ENCODE measurements at places on chromosomes 6 and 20.

DNA sequence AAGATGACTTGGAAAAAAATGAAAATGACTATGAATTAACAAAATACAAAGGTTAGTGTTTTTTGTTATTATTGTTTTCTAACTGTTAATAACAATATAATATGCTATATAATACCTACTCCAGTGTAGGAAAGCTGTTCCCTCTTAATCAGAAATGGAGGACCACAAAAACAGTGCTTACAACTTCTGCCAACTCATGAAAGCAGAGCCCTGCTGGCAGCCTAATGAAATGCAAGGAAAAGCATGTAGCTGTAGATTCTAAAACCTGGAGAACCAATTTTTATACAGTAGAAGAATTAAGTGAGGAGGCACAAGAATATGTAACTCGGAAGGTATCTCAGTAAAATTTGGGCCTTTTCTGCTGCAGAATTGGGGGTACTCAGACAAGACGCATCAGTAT lies 29.4 kb downstream of the PHIP start:
- no peak for DNase-seq

DNA sequence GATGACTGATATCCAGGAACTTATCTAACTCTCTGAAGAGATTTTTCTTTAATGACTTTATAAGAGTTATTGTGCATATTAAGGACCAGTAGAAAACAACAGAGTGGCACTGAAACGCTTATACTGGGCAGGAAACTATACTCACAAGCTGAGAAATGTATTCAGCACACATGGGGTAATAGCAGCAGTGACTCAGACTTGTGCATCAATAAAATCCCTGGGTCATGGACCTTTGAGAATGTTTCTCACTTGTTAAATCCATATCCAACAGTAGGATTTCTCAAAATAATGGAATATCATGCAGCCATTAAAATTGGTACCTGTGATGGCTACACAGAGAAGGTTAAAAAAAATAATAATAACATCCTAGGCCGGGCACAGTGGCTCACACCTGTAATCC lies 219.5 kb downstream of the BTBD9 start:
- DNase-seq: no peak

GRCh38 chr20:48841875-48842529 lies 14.2 kb upstream of the PREX1 start:
- no peak for DNase-seq

- DNase-seq: no peak
Observed at GRCh38 chr6:15474196-15474595, 188.6 kb downstream of the DTNBP1 start.

DNA sequence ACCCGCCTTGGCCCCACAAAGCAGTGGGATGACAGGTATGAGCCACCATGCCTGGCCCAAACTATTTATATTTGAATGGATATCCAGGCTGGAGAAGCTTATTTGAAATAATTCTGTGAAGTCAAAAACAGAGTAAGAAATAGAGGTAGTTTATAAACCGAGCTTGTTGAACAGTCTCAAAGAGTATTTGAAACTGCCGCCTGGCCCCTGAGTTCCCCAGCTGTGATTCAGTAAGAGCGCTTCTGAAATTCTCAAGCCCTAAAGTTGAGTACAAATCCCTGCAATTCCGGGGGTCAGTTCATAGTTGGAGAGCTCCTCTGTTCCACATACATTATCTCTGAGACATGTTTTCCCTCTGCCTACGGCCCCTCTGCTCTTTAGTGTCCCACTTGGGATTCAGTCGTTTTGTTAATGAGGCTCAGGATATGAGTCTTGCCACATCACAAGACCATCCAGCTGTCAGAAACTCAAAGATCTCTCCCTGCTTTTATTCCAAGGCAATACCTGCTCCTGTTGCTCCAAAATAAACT lies 127.8 kb downstream of the SOD2 start:
- no peak for DNase-seq

GRCh38 chr6:19368511-19368910 lies 468.7 kb upstream of the ID4 start:
- no peak for DNase-seq
